ENCODE measurements at places on chromosomes 6 and 20. TPM values are rescaled to one million over a fixed set of nuclear protein-coding genes. Genes with fewer than 3 reads are reported as not detected.

DNA sequence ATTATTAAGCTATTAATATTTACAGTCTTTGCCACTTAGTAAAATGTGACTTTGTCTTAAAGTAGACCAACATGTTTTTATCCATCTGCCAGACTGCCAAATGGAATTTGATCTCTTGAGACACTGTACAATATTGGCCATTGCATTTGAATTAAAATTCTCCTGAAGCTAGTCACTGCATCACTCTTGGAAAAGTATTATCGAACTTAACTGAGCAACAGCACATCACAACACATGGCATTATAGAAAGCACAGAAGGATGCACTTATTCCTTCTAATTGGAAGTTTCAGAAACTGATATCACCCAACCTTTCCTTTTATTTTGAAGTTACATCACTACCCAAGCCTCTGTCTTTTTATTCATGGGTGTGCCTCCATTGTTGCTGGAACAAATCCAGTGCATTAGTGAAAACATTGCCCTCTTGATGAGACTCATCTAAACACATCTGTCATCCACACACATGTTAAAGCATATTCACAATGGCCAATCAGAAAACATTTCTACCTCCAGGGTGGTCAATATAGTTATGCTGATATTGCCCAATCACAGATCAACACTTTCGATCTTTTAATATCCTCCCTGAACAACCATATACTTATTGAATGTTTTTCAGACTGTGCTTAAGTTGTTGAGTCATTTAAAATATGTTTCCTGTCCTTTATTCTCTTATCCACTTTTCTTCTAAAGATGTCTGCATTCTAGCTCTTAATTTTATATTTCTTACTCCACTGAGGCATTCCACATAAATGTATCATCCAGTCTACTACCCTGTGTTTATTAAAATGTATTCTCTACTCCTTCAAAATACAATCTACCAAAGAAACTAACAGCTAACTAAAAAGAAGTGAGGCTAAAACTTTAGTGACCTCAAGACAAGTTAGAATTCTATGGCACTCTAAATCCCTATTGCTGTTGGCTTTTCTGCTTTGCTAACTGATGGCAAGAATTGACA, 535.0 kb downstream of the RFPL4B start:
- no peak overlapping the region for H3K4me3 ChIP-seq
- no peaks in the 10 kb centered on the region for H3K27me3 ChIP-seq
- no peak for DNase-seq
- H3K36me3 ChIP-seq, result no peaks in the 10 kb centered on the region
- no peak overlapping the region for H3K27ac ChIP-seq
- no peaks in the 10 kb centered on the region for H3K4me1 ChIP-seq

DNA sequence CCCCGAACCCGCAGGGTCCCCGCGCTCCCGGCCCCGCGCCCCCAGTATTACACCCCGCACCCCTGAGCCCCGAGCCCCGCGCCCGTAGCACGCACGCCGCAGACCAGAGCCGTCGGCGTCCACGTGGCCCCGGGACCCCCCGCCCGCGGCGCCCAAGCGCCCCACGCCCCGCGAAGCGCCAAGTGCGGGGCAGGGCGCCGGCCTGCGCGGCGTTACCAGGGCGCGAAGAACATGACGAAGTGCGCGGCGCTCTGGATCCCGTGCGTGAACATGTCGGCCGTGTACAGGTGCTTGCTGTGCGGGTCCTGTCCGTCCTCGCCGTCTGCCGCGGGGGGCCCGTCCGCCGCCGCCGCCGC, 312 bp downstream of the TXNDC5 start:
- H3K27me3 ChIP-seq, result no peaks in the 10 kb centered on the region
- H3K4me1 ChIP-seq, result no peaks in the 10 kb centered on the region
- DNase-seq, result no peak
- H3K4me3 ChIP-seq, result 0 out of 2 replicates have a peak overlapping the region, but pooled peaks have one; percentile 84
- H3K36me3 ChIP-seq, result no peaks in the 10 kb centered on the region

DNA sequence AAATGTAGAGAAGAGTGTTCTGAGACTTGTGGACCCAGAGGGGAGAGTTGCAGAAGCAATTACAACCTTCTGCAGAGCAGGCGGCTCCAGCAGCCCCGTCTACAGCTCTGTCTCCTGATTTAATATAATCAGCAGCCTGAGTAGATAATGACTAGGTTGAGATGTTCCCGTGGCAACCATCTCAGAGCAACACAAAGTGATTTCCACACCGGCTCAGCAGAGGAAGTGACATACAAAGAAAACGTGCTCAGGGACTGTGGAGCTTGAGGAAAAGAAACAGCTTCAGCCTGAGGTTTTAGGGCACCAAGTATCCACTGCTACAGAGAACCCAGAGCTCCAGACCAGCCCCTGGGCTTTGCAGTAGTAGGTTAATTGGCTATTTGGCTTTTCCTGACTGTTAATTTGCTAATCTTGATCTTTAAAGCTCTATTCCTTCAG, 136.4 kb downstream of the MTFR2 start:
- H3K27me3 ChIP-seq, result peaks cover 6% of the 10 kb centered on the region
- H3K27ac ChIP-seq, result no peak overlapping the region
- no peaks in the 10 kb centered on the region for H3K36me3 ChIP-seq
- no peak overlapping the region for H3K4me3 ChIP-seq
- peak; percentile 46 for DNase-seq

DNA sequence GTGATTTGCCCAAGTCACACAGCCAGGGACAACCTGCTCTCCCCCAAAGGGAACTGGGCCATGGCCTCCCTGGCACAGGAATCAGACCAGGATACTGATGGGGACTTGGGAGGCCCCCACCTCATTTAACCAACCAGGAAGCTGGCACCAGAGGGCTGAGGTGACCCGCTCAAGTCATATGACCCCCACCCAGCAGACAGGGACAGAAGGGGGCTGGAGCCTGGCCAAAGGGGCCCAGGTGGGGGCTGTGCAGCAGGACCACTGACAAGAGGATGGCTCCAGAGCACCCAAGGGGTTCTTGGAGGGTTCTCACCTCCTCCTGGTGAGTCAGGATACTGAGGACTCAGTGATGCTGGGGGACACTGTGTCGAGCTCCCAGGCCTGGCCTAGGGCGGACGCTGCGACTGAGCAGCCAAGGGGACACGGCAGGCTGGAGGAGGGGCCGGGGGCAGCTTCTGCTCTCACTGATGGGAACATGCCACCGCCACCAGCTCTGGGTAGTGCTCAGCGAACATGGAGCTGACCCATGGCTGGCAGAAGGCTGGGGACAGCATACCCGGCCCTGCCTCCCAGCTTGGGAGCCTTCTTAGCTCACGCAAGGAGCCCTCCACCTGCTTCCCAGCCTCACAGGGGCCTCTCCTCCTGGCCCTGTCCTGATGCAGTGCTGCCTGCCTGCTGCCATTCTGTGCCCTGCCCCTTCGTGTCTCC, 1.2 kb downstream of the CST7 start:
- H3K4me3 ChIP-seq, result no peak overlapping the region
- H3K4me1 ChIP-seq, result no peaks in the 10 kb centered on the region
- H3K36me3 ChIP-seq, result no peaks in the 10 kb centered on the region
- H3K27ac ChIP-seq, result no peak overlapping the region

DNA sequence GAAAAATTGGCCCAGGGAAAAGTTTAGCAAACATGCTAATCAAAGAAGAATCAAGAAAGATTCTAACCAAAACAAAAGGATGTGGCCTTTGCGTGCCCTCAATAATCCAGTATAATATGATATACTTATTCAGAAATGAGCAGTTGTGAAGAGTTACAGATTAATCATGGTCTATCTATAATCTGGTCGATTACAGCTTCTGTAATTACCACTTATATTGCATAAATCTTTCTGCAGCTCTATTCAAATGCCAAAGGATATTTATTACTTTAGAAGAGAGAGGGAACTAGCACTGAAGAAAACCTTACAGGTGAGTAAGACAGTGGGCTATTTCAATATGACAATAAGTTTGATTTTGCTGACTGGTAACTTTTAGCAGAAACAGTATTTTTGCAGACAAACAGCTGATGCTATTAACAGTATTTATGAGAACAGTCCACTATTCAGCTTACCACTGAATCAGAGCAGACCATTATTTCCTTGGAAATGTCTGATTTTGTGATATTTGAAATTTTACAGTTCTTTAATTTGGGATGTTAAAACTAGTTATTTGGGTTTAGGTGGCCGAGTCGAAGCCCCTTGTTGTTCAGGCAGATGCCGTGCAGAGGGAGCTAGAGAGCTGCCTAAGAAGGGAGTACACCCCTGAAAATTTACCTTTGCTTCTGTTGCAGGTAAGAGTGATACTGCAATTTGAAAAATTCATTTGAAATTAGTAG, 92.2 kb downstream of the CEP57L1 start:
- no peak overlapping the region for H3K4me3 ChIP-seq
- H3K27ac ChIP-seq, result no peak overlapping the region
- no peaks in the 10 kb centered on the region for H3K27me3 ChIP-seq
- no peaks in the 10 kb centered on the region for H3K4me1 ChIP-seq
- DNase-seq, result peak; percentile 40

- 0 out of 2 replicates have a peak, but pooled peaks cover 2% of the 10 kb centered on the region for H3K36me3 ChIP-seq
- H3K4me1 ChIP-seq, result no peaks in the 10 kb centered on the region
- no peak for DNase-seq
- no peak overlapping the region for H3K4me3 ChIP-seq
Measured at GRCh38 chr20:44732327-44732726, 13.3 kb upstream of the KCNK15 start.

Gene GDAP1L1
- 6.8 TPM for total RNA-seq

Gene EYA2
- 0.74 TPM for total RNA-seq

Gene TRIM40
- total RNA-seq, result not detected

Data from H9 (cell line).